Kidney epithelial cell (primary cell): ENCODE measurements at places on chromosomes 5 and 9.

DNA sequence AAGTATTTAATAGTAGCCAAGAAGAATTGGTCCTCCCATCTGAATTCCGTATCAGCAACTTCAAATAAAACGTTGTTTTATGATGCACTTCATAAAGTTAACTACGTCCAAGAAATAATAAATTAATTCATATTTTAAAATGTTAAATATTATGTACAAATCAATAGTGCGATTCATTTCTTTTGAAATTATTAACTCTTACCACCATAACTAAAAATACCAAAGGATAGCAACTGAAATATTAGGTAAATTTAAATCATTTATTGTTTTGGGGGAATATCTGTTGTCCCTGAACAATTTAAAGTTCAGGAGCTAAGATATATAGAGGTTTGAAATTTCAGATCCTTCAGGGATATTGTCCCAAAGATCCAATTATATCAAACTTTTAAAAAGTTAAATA is at the start of gene OR2K2:
OR2K2 (minus strand) TSS at position 101 of the 400 bp plus-strand sequence. CDS start 1,791 bp downstream, outside the sequence.
- no peak for DNase-seq

GRCh38 chr5:84696651-84697050 is 312.0 kb upstream of the EDIL3 start:
- DNase-seq = peak; percentile 37

DNA sequence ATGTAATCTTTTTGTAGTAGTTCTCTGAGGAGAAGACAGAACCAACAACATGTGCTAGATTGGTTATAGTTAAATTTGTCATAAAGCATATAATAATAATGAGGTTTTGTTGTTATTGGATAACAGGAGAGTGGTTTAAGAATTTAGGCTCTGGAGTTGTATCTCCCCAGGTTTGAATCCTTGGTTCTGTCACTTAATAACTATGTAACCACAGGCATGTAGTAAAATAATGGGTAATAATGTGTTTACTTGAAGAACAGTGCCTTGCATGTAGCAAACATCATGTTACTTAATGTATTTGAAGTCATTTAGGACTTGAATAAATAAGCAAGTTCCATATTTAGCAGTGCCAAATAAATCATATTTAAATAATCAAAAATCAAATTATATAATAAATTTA is 55.8 kb downstream of the NSD1 start:
- no peak for DNase-seq

DNA sequence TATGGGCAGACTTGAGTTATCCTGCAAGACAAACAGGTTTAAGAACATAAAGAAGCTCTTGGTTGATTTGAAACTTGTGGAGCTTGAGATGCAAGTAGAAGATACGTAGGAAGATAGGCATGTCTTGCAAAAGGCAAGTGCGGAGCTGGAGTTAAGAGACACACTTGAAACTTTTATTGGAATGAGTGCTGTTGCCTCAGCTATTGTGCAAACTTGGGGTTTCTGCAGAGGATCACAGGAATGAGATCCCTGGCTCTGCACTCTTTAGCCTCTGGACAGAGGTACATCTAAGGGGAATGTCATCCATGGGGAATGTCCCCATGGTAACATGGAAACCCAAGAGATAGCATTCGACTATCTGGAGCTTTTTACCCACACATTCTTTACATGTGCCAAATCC is 121.1 kb downstream of the ADCY2 start:
- DNase-seq = no peak

DNA sequence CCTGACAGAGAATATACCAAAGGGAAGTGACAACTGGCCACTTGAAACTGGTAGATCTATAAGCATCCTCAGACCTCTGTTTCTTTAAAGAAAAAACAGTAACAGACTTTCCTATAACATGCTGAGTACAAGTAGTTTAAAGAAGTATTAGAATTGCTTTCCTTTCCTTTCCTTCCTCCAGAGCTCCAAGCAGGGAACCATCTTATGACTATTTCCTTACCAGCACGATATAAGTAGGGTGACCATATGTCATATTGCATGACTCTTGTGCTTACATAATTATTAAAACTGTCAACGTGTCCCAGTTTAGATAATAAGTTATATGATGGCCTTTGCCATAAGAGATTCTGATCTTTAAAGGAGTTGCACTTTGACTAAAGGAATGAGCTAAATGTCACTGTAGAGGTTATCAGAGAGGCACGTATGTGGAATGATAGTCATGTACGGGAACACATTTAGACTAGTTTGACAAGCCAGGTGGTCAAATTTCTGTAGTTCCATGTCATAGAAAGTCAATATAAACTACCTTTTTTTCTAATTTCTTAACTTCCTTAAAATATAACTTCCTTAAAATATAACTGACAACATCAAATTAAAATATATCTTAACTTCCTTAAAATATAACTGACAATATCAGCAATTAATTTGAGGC is 212.7 kb upstream of the CD180 start:
- no peak for DNase-seq

GRCh38 chr9:12403721-12404120 is 289.5 kb upstream of the TYRP1 start:
- DNase-seq = no peak

- DNase-seq = no peak
These were observed 26.0 kb downstream of the GAS1 start for GRCh38 chr9:86921151-86921923.
